ENCODE measurements at places on chromosomes 2 and 18. TPM values are rescaled to one million over a fixed set of nuclear protein-coding genes. Genes with fewer than 3 reads are reported as not detected.

SCYGR4 gene
- not detected for total RNA-seq

ENOSF1 gene
- total RNA-seq = 132 TPM

SUPT7L gene
- total RNA-seq = 30.3 TPM

DSC3 gene
- total RNA-seq = not detected

SLC5A7 gene
- total RNA-seq = 3.6 TPM

CAPN14 gene
- total RNA-seq = 0.09 TPM

AMER3 gene
- 0.16 TPM for total RNA-seq

CD302 gene
- 16.0 TPM for total RNA-seq

DNA sequence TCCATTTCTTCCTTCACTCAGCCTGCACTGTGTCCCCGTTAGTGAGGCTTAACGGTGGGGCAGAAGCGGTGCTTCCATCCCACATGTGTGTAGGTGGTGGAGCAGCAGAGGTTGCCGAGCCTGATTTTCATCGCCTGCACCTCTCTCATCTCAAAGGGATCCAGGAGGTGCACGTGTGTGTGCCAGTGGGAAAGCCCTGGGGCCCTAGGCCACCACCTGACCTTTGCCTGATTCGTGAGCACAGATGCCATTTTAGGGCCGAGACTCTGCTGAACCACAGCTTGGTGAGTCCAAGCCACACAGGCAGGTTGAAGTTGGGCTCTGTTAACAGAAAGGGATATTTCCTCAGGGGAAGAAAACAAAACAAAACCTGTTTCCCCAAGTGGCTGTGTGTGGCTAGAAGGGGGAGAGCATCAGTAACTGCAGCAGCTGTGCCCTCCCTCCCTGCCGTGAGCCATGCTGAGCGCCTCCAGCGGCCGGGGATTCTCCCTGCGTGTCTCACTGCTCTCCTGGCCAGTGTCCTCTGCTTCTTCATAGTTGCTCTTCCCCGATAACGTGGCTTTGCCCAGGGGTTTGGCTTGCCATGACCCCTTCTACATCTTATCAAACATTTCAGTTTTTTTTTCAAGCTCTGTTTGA is 81.5 kb downstream of the MAPRE2 start:
- DNase-seq = no peak

DNA sequence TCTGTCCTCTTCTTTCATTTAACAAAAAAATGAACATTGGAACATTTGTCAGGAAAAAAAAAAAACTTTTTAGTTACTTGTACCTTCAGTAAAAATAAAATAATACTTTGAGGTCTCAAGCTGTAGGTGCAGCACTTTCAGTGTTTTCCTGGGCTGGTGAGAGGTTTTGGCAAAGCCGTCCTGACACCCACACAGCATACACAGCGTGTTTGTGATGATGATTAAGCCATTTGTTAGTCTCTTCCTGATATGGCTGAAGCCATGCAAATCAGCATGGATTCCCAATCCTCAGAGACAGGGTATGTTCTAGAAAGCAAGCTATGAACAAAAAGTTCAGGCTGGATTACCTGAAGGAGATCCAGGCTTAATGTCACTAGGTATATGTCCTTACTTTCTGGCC is 236.8 kb downstream of the ZNF516 start:
- DNase-seq = no peak

DNA sequence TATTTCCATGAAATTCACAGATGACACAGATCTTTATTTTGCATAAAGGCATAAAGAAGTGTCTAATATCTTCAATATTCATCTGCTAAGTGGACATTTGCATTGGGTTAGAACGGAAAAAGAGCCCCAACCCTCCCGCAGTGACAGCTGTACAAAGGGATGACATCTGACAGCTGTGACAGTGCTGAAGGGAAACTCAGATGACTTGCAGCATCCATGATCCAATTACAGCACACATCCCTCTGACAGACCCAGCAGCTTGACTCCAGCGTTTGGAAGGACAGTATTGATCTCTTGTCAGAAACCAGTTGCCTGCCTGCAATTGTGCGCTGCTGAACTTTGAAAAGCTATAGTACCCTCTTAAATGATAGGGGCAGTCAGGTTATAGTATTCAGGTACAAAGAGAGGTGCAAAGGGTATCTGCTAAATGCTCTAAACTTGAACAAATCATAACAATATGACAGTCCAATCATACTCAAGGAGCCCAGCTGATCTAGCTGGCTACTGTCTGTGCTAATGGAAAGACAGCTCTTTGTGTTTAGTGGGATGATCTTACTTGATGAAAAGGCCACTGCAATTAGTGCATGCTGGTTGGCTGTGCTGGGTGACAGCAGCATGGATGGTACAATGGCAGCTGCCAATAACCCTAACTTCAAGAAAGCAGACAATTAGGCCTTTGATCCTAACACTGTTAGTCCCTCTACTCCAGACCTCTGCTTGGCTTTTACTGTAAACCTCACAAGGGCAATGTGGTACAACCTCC is 599.2 kb downstream of the NR4A2 start:
- DNase-seq = no peak

GRCh38 chr2:96249654-96250053 is 16.1 kb downstream of the TMEM127 start:
- DNase-seq = no peak

GRCh38 chr18:39741755-39742466 is 2176.3 kb upstream of the CELF4 start:
- no peak for DNase-seq

GRCh38 chr18:45656194-45656770 is 41.0 kb downstream of the SLC14A2 start:
- DNase-seq = no peak

GRCh38 chr2:182584462-182584861 is 131.6 kb upstream of the DNAJC10 start:
- DNase-seq = no peak

DNA sequence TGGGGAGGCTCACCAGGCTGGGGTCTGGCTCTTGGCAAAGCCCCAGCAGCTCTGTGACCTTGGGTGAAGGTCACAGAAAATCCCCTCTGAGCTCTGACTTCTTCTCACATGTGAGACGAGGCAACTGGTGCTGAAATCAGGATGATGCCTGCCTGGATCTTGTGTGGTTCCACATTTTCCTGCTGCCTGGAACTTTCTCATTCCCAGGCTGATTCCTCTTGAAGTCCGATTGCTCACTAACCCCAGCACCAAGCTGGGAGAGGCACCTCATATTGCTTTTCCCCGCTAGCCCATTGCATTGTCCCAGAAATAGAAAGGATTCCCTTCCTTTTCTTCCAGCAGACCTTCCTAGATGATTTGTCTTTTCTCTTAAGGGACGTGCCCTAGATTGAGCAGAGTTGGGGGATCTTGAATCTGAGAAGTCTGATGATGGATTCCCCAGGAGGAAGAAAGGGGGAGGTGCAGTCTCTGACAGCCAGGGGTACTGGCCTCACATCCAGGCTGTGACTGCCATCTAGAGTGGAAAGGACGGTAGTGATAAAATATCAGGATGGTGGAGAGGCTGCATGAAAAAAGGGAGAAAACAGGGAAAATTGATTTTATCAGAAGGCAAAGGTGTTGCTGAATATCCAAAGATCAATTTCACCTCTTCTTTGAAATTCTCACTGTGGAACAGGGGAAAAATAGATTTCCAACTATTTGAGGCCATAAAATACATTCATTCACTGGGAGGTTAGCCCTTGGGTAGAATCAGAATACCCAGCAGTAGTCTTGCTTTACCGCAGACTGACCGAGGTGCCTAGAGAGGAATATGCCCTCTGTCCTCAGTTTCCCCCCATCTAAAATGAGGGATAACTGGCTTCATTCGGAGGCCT is 96.3 kb downstream of the FAM210A start:
- DNase-seq = no peak

DNA sequence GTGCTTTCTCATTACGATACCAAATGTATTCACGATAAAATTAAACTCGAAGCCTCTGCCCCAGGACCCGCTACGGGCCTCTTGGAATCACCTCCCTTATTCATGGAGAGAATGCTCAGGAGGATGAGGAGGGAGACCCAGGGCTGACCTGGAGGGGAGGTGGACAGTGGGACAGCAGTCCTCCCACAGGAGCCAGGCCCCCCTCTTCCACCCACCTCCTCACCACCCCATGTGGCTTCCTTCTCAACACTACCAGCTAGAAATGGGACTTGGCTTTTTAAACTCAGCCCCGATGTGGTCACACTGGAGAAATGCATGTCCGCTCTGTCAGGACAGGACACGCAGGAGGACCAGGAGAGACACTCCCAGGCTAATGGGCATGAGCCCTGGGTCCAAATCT is 147.9 kb upstream of the ID2 start:
- DNase-seq = no peak

DNA sequence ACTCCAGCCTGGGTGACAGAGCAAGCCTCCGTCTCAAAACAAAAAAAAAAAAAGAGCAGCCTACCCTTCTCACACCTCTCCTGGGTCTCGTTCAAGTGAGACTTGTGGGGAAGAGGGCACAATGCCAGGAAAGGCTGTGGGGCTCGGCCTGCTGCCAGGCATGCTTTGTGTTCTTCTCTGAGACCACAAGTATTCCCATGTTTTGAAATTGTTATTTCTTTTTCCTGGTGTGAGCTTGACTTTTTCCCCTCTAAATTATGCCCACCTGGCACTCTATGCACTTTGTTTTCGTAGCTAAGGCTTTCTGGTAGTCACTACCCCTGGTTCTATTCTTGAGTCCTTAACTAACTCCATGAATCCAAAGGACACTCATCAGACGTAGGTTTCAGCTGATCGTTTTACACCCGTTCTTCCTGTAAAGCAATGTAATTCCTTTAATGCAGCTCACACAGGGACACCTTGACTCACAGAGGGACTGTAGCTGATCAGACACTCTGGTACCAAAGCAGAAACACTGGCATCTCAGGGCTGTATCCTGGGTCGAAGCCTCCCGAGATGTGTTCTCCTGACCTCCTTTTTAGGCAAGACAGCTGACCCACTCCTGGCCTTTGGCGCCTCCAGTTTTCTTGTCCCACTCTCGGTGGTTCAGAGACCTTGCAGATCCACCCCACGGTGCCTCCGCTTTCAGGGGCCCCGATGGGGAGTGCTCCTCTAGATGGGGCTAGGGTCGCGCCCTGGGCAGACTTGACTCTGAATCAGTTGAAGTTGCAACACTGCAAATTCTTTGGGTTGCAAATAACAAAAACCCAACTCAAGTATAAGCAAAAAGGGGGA is 193.3 kb upstream of the AGAP1 start:
- DNase-seq = no peak

DNA sequence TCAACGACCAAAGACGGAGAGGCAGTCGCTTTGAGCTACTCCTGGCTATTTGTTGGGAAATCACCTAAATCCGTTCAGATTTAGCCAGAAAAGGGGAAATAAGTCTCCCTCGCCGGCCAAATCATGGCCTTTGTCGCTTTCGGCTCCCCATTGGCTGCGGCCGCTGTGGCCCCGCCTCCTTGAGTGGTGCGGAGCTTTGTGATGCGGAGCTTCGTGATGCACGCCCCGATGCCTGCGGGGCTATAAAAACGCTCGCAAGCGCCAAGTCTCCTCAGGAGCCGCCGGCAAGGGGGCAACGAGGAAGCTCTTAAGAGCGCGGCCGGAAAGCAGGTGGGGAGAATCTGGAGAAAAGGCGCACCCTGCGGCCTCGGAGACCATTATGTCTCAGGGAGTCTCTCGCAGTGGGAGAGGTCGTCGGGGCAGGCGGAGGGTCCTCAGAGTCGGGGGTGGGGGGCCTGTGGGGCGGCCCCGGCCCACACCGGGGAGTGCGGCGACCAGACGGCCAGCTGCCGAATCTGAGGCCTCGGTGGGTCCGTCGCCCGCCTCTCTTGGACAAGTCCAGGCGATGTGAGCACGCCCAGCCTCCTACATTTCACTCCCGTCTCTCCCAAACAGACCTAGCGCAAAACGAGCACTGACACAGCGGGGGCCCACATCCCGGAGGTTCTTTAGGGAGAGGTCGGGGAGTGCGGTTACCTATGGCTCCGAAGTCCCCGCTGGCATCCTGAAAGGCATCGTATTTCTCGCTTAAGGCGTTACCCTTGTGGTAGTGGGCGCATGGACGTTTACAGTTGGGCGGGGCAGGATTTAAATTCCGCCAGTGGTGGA is at the start of gene CABYR:
TSS of gene CABYR (plus strand) at position 274 of the 828 bp plus-strand sequence. CDS start 4,053 bp downstream, outside the sequence.
- peak; percentile 78 for DNase-seq

- no peak for DNase-seq
Observed at GRCh38 chr2:103249462-103249861, 487.6 kb downstream of the TMEM182 start.

DNA sequence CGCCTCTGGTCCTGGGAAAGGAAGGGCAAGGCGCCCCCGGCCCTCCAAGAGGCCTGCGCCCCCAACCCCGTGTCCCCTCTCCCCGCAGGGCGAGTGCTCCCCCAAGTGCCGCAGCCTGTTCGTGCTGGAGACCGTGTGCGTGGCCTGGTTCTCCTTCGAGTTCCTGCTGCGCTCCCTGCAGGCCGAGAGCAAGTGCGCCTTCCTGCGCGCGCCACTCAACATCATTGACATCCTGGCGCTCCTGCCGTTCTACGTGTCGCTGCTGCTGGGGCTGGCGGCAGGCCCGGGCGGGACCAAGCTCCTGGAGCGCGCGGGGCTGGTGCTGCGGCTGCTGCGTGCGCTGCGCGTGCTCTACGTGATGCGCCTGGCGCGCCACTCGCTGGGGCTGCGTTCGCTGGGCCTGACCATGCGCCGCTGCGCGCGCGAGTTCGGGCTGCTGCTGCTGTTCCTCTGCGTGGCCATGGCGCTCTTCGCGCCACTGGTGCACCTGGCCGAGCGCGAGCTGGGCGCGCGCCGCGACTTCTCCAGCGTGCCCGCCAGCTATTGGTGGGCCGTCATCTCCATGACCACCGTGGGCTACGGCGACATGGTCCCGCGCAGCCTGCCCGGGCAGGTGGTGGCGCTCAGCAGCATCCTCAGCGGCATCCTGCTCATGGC is 52.4 kb downstream of the SLC66A2 start:
- DNase-seq = peak; percentile 45

- DNase-seq = no peak
Observed at GRCh38 chr2:10810202-10811161, 2.1 kb downstream of the PDIA6 start.

DNA sequence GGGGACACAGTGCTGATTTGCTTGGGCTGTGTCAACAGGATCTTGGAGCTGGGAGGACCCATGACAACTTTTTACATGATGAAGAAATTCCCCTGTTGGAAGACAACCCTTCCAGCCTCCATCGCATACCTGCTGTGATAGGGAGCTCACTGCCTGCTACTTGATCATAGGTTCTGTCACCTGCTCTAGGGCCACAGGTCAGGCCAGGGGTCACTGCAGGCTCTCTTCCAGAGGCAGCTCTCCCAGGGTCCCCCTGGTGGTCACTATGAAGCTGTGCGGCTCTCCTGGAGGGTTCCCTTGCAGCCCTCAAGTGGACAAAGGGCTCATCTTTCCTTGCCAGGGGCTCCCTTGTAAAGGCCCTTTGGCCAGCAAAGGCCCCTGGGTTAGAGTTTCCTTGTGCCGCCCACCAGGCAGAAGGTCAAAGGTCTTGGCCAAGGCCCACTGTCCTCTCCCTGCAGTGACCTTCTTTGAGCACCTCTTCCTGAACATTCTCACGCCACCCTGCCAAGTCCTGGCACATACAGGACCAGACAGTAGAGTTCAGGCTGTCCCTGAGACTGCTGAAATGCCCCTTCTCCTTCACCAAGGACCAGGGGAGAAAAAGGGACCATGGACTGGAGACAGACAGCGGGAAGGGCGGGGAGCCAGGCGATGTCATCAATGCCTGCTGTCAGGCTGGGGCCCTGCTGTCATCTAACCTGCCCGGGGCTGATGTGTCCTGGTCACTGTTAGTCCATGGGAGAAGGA is 345.1 kb downstream of the DYSF start:
- no peak for DNase-seq

Data from mucosa of descending colon (tissue), 3 donors.